Suppressor macrophage treated with lipopolysaccharide for 1 hour (primary cell): ENCODE measurements at places on chromosomes 3 and 15.

- DNase-seq: peak; percentile 17
Observed at GRCh38 chr3:197298945-197299854, 788 bp upstream of the DLG1 start.

- DNase-seq: peak; percentile 53
Observed at GRCh38 chr3:72597756-72598195, 250.5 kb downstream of the SHQ1 start.

GRCh38 chr3:49886922-49887265, 16.8 kb downstream of the MST1R start:
- DNase-seq: no peak

DNA sequence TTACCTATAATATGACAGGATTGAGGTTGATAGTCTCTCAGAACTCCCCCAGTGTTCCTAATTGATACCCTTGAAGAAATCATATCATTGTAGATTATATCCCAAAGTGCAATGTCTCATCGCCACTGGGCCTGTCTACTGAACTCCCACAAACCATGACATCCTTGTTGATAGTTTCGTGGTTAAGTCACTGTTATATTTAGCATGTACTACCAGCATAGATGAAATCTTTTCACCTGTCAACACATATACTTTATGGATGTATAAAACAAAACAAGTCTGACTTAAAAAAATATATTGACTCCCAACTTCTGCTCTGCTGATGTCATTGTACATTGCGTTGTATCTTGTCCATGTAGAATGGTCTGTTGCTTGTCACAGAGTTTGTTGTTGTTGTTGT, 128.1 kb downstream of the IQCH start:
- no peak for DNase-seq

GRCh38 chr3:114839476-114839875, 307.6 kb downstream of the ZBTB20 start:
- DNase-seq: no peak

GRCh38 chr3:42758126-42758525, 14.9 kb downstream of the CCDC13 start:
- DNase-seq: no peak

- DNase-seq: no peak
Observed at GRCh38 chr15:28081594-28081993, 17.5 kb downstream of the OCA2 start.

- DNase-seq: no peak
Observed at GRCh38 chr3:73401616-73402279, 223.0 kb downstream of the PDZRN3 start.

DNA sequence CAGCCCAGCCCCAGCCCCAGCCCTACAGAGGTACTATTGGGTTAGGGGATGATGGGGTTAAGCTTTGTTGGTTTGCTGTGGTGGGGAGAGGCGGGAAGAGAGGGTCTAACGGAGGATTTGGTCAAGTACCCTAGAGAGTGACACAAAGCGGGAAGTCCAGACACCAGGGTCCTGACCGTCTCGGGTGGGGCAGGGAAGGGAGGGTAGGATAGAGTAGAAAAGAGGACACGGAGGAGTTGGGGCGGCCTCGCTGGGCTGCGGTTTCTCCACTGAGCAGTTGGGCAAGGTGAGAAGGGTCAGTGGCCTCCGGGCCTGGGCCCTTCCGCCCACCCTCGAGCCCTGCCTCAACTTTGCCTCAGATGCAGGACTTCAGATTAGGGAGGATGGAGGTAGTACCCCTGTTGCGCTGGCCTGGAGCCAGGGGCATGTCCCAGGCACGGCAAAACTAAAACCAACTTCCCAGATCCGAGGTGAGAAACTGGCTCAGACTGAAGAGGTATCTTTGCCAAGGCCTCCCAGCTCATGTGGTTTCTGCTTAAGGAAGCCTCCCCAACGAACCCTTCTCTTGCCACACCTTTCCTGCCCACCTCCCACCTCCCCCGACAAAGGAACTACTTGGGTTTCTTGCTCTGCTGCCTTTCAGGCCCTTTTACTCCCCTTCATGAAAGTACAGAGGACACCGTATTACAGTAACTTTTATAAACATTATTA, 551 bp downstream of the PML start:
- DNase-seq: peak; percentile 53

DNA sequence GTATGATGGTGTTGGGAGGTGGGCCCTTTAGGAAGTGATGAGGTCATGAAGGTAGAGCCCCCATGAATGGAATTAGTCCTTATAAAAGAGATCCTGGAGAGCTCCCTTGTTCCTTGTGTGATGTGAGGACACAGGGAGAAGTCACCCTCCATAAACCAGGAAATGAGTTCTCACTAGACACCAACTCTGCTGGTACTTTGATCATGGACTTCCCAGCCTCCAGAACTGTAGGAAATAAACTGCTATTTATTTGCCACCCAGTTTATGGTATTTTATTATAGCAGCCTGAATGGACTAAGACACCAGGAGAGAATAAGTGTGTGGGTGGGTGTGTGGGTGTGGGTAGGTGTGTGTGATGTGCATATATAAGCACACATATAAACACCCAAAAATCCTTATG, 71.9 kb downstream of the MYH15 start:
- no peak for DNase-seq

DNA sequence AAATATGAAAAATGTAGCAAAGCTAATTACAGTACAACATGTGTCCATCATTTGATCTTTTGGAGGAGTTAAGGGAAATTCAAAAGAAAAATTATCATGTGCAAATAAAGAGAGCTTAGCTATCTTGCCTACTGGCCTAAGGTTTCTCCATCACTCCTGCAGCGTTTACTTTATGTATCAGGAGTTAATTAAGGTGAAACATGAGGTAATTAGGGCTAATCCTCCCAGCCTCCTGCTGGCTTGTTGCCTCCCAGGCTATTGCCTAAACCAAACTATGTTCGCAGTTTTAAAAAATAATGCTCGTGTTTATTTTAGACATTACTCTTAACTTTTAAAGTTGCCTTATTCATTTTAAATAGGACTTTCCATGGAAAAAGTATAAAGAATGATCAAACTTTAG, 367.5 kb downstream of the ROBO2 start:
- no peak for DNase-seq

DNA sequence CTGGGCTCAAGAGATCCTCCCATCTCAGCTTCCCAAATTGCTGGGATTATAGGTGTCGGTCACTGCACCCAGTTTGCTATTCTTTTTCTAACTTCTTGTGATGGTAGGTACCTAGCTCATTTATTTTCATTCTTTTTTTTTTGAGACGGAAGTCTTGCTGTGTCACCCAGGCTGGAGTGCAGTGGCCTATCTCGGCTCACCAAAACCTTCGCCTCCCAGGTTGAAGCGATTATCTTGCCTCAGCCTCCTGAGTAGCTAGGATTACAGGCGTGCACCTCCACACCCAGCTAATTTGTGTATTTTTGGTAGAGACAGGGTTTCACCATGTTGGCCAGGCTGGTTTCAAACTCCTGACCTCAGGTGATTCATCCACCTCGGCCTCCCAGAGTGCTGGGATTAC, 30.1 kb upstream of the RAD51 start:
- DNase-seq: no peak

GRCh38 chr3:127210654-127210943, 17.7 kb downstream of the PRR23E start:
- DNase-seq: no peak

DNA sequence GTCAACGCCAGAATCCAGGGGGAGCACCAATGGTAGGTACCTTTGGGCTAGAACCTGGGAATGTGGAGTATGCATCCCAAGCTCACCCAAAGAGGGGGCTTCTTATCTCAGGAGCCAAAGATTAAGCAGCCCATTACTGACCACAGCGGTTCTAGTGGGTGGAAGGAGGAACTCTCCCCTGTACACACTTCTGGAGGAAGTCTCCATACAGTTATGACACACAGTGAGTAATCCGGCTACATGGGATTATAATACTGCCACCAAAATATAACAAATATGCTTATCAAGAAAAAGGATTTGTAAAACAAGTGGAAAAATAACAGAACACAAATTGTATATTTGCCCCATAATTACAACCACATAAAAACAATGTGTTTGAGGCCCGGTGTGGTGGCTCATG, 8.4 kb downstream of the MYO1E start:
- peak; percentile 66 for DNase-seq

DNA sequence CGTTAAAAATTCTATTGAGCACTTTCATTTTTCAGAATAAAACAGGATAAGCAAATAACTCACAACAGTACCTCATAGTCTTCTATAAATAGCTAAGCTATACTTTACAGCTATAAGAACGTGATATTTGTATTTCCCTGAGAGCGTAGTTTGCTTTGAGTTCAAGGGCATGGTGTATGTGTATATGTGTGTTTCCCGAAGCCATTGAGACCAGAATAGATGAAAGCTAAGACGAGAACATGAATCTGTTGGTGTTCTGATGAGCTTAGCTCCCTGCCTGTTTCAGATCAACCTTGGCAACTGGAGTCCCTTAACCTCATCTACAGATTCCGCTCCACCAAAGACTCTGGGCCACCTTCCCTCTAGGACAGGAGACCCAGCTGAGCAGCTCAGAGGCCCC, 59.5 kb upstream of the MCF2L2 start:
- DNase-seq: no peak

DNA sequence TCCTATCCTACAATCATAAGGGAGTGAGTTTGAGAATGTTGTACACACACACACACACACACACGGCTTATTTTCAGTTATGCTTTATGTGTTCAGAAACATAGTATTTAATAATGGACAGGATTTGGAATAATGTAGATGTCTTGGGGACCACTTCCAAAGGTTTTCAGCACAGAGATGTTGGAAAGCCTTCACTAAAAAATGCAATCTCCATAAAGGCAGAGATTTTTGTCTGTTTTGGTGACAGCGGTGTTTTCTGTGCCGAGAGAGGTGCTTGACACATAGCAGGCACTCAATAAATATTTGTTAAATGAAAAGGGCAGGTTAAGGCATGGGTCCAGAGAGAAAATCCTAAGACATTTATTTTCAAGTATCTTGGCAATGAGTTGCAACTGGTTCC, 428.2 kb upstream of the RGMA start:
- no peak for DNase-seq

- no peak for DNase-seq
Observed at GRCh38 chr3:120157681-120158080, 63.4 kb upstream of the GSK3B start.

DNA sequence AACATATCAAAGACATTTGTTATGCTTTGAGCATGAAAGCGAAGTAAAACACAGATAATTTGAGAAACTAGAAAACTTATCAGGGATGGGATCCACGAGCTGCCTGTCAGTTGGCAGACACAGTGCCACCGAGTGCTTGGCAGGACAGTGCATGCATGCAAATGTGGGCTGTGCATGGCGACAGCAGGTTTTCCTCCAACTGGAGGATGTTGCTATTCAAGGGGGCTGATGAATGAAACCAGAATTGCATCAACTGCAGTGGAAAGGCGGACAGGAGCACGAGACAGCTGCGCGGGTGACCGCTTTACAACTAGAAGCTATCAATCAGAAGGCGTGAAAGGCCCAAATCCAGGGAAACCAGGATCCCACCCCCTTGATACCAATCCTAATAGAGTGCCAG, 244.3 kb downstream of the NR2F2 start:
- DNase-seq: no peak

DNA sequence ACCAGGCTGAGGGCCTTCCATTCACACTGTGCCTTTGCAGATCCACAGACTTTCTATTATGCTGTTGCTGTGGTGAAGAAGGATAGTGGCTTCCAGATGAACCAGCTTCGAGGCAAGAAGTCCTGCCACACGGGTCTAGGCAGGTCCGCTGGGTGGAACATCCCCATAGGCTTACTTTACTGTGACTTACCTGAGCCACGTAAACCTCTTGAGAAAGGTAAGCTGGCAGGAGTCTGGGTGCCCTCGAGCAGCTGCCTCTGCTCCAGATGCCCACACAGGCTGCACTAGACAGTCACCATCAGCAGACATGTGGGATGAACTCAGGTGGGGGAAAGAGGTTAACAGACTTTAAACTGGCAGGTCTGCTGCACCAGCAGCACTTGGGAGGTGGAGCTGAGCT, 8.3 kb downstream of the TF start:
- no peak for DNase-seq

DNA sequence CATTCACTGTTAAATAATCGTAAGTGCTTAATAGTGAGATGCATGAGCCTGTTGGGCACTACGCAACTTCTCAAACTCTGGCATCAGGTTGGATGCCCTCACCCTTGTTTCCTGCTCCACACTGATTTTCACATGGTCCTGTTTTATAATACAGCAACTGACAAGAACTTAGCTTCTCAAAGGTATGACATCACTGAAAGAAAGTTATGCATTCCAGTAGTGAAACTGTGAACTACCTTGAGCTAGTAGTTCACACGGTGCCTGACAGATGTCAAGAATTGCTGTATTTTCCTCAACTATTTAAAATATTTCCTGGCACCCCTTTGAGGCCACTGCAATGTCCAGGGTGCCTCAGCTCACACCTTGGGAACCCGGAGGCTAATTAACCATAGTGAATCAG, 327.5 kb downstream of the RORA start:
- no peak for DNase-seq

- DNase-seq: no peak
Observed at GRCh38 chr15:67172172-67172571, 82.3 kb downstream of the AAGAB start.

DNA sequence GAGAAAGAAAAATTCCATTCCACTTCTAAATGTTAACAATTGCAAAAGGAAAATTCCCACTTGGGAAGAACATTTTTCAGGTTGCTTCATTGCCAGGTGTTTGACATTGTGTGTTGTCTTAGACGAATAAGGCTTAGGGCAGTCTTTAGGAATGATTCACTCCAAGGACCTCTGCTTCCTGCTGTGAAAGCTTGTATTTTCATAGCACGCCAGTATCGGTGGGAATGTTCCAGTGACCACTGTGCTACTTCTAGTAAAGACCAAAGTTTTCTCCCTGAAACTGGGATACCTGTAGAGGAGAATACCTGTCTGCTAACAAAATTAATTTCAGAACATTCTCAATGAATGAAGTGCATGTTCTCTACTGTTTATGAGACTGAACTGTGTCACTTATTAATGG, 64.1 kb downstream of the CDIN1 start:
- no peak for DNase-seq

- DNase-seq: no peak
Observed at GRCh38 chr15:81000144-81000623, 539 bp upstream of the TLNRD1 start.
